ENCODE measurements at places on chromosomes 3 and 15. TPM values are rescaled to one million over a fixed set of nuclear protein-coding genes. Genes with fewer than 3 reads are reported as not detected.

GRCh38 chr3:58308728-58309127 is 2.4 kb downstream of the HTD2 start:
- no peak for DNase-seq

DNA sequence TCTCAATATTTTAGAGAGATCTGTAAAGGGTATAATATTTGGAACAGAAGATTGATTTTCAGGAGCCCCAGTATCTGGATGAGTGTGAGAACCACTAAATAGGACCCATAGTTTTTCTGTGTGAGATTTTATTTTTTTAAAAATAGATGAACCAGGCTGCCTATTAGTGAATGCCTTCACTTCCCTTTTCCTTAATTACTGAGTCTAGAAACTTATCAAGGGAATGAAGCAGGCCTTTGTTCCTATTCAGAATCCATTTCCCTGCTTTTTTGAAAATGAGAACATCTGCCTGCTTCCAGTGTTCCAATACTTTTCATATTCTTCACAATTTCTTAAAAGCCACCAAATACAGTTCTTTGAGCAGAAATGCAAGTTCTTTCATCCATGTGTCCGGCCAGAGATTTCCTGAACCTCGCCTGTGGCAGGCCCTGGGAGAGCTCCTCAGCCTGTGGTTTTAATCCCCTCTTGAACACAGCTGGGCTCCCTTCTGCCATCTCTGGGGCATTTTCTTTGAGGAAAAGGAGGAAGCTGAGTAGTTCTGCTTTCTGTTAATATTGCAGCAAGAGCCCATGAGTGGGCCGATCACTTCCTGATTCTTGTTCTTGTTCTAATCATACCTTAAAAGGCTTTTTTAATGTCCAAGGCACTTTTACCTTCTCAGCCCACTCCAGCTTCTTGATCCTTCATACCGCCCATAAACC is 4.7 kb downstream of the EHD4 start:
- no peak for DNase-seq

DNA sequence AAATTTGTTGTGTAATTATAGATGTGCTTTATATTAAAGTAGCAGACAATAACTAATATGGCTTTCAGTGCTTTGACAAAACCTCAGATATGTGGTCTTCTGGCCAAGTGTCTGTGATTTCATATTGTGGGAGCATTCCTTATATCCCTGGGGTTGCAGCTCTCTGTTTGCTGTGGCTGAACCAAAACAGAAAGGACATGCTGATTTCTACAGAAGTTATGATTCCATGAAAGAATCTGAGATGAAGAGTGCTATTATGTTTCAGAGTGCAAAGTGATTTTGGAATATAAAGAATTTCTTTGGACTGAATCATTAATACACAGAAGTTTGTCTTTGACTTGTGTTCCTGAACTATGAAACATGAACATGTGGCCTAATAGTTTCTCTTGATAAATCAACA is 36.5 kb downstream of the CDV3 start:
- DNase-seq = no peak

GRCh38 chr15:70854666-70854976 is 664 bp upstream of the LARP6 start:
- peak; percentile 62 for DNase-seq

DNA sequence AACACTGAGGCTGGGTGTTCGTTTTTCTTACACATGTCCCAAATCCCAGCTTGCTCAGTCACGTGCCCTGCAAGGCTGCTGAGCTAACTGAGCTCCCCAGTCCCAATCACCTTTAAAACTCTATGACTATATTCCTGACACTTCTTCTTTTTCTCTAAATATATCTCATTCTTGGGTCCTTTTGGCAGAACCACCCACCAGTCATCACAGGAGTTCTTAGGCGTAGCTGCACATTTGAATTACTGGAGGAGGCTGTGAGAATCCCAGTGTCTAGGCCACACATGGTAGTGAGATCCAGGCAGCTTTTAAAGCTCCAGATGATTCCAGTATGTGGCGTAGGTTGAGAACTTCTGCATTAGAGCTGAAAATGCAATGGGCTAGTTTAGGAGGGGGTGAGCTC is 66.3 kb downstream of the ST8SIA2 start:
- no peak for DNase-seq

GRCh38 chr3:197333901-197334639 is 35.7 kb upstream of the DLG1 start:
- DNase-seq = peak; percentile 41

The NANOGP8 gene
- not detected for total RNA-seq

Data from M059J (cell line).